HepG2 (cell line): ENCODE measurements at places on chromosomes 11 and 22. TPM values are rescaled to one million over a fixed set of nuclear protein-coding genes. Genes with fewer than 3 reads are reported as not detected.
A peak's percentile ranks its signal among the peaks of the same experiment; 100 is the strongest.

The H19 gene
- 1.3 and 2.4 TPM in 2 replicates for polyA plus RNA-seq

DNA sequence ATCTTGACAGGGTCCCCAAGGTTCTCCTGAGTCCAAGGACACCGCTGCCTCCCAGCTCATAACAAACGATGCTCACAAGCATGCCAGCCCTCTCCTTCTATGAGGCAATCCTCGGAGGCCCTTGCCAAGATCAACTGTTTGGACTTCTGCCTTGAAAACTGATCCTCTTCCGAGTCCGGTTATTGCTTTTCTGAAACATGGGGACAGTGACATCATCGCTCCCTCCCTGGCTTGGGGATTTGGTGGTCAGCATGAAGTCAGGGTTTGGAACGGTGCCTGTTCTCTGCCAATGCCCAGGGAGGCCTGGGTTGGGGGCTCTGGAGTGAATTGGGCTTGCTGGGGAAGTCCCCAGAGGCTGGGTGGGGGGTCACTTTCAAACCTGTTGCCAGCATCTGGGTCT is 149.3 kb downstream of the FBXO7 start:
- no peaks in the 10 kb centered on the region for H3K27me3 ChIP-seq
- no peaks in the 10 kb centered on the region for H3K36me3 ChIP-seq
- no peak overlapping the region for H3K27ac ChIP-seq
- peaks cover 99% of the 10 kb centered on the region for H3K4me1 ChIP-seq

- no peaks in the 10 kb centered on the region for H3K4me1 ChIP-seq
- 0 out of 3 replicates have a peak, but pooled peaks cover 14% of the 10 kb centered on the region for H3K36me3 ChIP-seq
- H3K27me3 ChIP-seq = peaks cover 28% of the 10 kb centered on the region
- DNase-seq = peak; percentile 23
- no peak overlapping the region for H3K27ac ChIP-seq
These were observed 10.2 kb upstream of the POU2F3 start for GRCh38 chr11:120229451-120230424.

DNA sequence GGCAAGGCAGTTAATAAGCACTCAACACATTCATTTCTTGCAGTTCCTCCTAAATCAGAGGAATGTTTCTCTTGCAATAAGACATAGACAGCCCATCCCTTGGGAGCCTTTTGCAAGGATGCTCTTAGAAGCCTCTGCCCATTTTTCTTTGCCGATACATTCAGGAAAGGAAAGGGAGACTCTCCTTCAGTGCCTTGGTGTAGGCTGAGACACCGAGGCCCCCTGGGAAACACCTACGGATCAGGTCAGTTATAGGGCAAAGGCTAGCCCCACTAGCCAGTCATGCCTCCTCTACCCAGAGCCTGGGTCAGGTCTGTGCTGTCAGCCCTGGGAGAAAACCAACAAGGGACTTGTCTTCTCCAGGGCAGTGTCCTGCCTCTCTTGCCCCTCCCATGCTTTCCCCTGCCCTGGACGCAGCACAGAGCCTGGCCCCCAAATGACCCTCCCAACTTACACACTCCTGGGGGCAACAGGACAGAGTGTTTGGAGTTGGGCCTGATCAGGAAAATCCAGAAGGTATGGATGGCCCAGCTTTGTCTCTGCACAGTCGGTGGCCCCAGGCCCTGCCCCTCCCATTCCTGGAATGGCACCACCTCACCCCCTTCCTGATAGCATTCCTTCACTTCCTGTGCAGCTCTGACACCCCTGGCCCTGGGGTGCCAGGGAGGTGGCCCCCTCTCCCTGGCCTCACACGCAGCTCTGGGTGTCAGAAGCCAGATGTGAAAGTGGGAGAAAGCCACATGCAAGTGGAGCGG is 18.3 kb downstream of the ANKK1 start:
- no peaks in the 10 kb centered on the region for H3K36me3 ChIP-seq
- H3K4me3 ChIP-seq = no peak overlapping the region
- peaks cover 35% of the 10 kb centered on the region; the same call in 1 of the 3 replicates for H3K27me3 ChIP-seq
- H3K27ac ChIP-seq = no peak overlapping the region
- no peak for DNase-seq
- H3K4me1 ChIP-seq = no peaks in the 10 kb centered on the region

GRCh38 chr11:116061322-116061721 is 557.1 kb upstream of the CADM1 start:
- H3K4me3 ChIP-seq = no peak overlapping the region
- H3K27me3 ChIP-seq = peaks cover 14% of the 10 kb centered on the region; the same call in 1 of the 3 replicates
- no peaks in the 10 kb centered on the region for H3K36me3 ChIP-seq
- no peaks in the 10 kb centered on the region for H3K4me1 ChIP-seq
- no peak for DNase-seq

The TSPAN4 gene
- polyA plus RNA-seq = 68.3 and 88.5 TPM in 2 replicates

- DNase-seq = no peak
- peaks cover 5% of the 10 kb centered on the region; the same call in 1 of the 2 replicates for H3K27me3 ChIP-seq
These were observed 97.5 kb upstream of the PRR5 start for GRCh38 chr22:44604455-44604854.

DNA sequence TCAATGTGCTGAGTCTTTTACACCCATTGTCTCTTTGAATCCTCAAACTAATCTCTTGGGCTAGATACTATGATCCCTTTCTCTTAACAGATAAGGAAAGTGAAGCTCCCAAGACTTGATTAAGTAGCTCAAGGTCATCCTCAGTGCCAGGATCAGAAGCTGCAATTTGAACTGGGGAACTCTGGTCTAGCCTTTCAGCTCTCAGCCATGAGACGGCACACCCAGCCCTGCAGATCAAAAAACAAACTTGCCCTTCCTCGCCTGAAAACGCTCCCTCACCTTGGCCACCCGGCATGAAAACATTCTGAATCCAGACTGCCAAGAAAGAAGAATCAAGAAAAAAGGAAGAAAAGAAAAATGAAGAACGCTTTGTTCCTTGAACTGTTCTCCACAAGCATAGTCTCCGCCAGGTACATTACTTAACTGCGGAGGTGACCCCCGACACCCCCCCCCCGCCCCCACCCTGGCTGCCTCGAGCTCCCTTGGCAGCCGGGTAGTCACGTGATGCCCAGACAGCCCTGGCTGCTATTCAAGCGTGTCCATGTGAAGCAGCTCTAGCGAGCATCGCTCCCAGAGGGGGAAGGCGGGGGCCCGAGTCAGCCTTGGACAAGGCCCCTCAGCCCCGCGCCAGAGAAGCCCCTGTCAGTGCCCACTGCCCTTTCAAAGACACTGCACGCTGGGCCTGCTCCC is 451.2 kb downstream of the MIAT start:
- no peak overlapping the region for H3K4me3 ChIP-seq
- no peak for DNase-seq
- no peak overlapping the region for H3K27ac ChIP-seq
- H3K4me1 ChIP-seq = peaks cover 14% of the 10 kb centered on the region
- H3K36me3 ChIP-seq = no peaks in the 10 kb centered on the region

- H3K27me3 ChIP-seq = peaks cover 53% of the 10 kb centered on the region; the same call in 2 of the 3 replicates
- H3K36me3 ChIP-seq = no peaks in the 10 kb centered on the region
- H3K4me3 ChIP-seq = no peak within 1 kb of the TSS
- H3K4me1 ChIP-seq = peaks cover 15% of the 10 kb centered on the region
- no peak for DNase-seq
- H3K27ac ChIP-seq = no peak within 1 kb of the TSS
These were observed at the start of gene LRRC32 for GRCh38 chr11:76670485-76671236. Gene LRRC32, minus strand, starts transcription at chr11:76670747. Its CDS starts 4,793 bp downstream, at chr11:76665954.

- no peak for DNase-seq
- H3K4me1 ChIP-seq = no peaks in the 10 kb centered on the region
- no peaks in the 10 kb centered on the region for H3K27me3 ChIP-seq
- no peaks in the 10 kb centered on the region for H3K36me3 ChIP-seq
These were observed 79.7 kb upstream of the SLC5A12 start for GRCh38 chr11:26801601-26802000.

- H3K27me3 ChIP-seq = peaks cover 21% of the 10 kb centered on the region
- H3K36me3 ChIP-seq = no peaks in the 10 kb centered on the region
- H3K4me1 ChIP-seq = no peaks in the 10 kb centered on the region
- no peak overlapping the region for H3K27ac ChIP-seq
- no peak overlapping the region for H3K4me3 ChIP-seq
- DNase-seq = peak; percentile 35
These were observed 13.2 kb upstream of the SCGB1D1 start for GRCh38 chr11:62176766-62177165.

GRCh38 chr11:132310390-132311375 is 940.3 kb downstream of the NTM start:
- no peak for DNase-seq
- no peak overlapping the region for H3K27ac ChIP-seq
- H3K4me1 ChIP-seq = no peaks in the 10 kb centered on the region
- H3K4me3 ChIP-seq = no peak overlapping the region
- H3K27me3 ChIP-seq = no peaks in the 10 kb centered on the region; the same call in 1 of the 2 replicates

The ESAM gene
- 6.3 and 6.8 TPM in 2 replicates for polyA plus RNA-seq

- DNase-seq = no peak
- H3K4me3 ChIP-seq = no peak overlapping the region
- no peaks in the 10 kb centered on the region for H3K36me3 ChIP-seq
- no peak overlapping the region for H3K27ac ChIP-seq
These were observed 7.1 kb downstream of the NRXN2 start for GRCh38 chr11:64715756-64716472.

The CALCA gene
- polyA plus RNA-seq = not detected in 2 replicates

GRCh38 chr22:26106412-26106811 is 62.9 kb upstream of the SEZ6L start:
- H3K27ac ChIP-seq = no peak overlapping the region
- DNase-seq = no peak
- H3K27me3 ChIP-seq = no peaks in the 10 kb centered on the region
- no peaks in the 10 kb centered on the region for H3K36me3 ChIP-seq
- H3K4me3 ChIP-seq = no peak overlapping the region

- no peak overlapping the region for H3K27ac ChIP-seq
- no peaks in the 10 kb centered on the region for H3K4me1 ChIP-seq
- DNase-seq = no peak
- H3K36me3 ChIP-seq = no peaks in the 10 kb centered on the region
These were observed 46.4 kb upstream of the HORMAD2 start for GRCh38 chr22:30033901-30034300.

The TMEM45B gene
- 181 and 248 TPM in 2 replicates for polyA plus RNA-seq

The MRGPRX3 gene
- polyA plus RNA-seq = 0.51 and 0.53 TPM in 2 replicates

The TTC38 gene
- 101 and 112 TPM in 2 replicates for polyA plus RNA-seq

DNA sequence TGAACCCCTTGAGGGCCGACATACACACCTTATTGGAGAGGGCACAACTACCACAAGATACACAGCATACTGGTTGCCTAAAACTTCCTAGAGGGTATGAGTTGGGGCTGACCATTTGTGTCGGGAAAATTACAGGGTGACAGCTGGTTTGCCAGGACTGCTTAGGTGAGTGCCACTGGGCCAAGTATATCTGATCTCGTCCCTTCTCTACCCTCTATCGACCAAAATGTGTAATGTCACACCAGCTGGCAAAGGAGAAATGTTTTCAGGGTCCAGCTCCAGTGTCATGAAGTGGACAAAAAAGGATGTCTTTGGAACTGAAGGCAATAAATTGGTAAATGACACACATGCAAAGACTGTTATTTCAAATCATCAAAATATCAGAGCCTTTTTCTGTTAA is 126.1 kb downstream of the PGR start:
- H3K27me3 ChIP-seq = no peaks in the 10 kb centered on the region
- no peak overlapping the region for H3K27ac ChIP-seq
- peak; percentile 9 for DNase-seq

- no peaks in the 10 kb centered on the region for H3K36me3 ChIP-seq
- H3K4me1 ChIP-seq = no peaks in the 10 kb centered on the region
- H3K27me3 ChIP-seq = no peaks in the 10 kb centered on the region
- H3K27ac ChIP-seq = no peak overlapping the region
- no peak overlapping the region for H3K4me3 ChIP-seq
These were observed 494.1 kb downstream of the DLG2 start for GRCh38 chr11:85132851-85133585.

DNA sequence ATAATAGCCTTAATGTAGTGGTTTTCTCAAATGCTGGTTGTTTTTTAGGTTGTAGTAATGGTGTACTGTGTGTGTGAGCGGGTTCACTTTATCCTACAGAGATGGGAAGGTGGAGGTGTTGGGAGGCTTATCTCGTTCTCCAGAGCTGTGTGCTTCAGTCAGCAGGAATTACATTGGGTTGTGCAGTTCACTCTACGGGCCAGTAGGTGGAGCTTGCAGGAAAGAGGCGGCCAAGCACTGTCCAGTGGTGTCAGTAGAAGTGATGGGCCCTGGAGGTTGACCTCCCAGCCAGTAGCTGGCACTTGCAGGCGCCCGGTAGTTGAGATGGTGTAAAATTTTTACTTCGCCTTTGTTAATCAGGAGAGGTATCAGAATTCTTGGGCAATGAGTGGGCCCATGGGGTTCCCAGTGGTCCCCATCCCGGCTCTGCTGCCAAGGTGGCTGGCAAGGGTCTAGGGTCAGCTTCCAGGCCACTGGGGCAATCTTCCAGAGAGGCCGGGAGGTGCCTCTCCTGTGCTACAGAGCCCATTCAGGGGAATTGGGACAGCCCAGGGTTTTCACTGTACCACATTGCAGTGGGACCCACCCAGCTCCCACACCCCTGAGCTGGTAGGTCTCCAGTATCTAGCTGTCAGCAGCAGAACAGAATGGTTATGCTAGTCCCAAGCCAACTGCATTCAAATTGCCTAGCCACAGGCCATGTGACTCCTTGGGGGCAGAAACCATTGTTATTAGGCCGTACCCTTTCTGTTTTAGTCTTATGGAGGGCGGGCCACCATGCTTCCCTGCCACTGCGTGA is 43.9 kb downstream of the BIRC2 start:
- H3K27ac ChIP-seq = no peak overlapping the region
- peaks cover 8% of the 10 kb centered on the region; the same call in 2 of the 3 replicates for H3K36me3 ChIP-seq
- no peaks in the 10 kb centered on the region; the same call in 1 of the 2 replicates for H3K4me1 ChIP-seq
- H3K27me3 ChIP-seq = no peaks in the 10 kb centered on the region
- peak; percentile 70 for DNase-seq

GRCh38 chr11:43278193-43278956 is 33.4 kb upstream of the API5 start:
- H3K4me3 ChIP-seq = no peak overlapping the region
- peaks cover 6% of the 10 kb centered on the region; the same call in 1 of the 2 replicates for H3K4me1 ChIP-seq
- H3K27me3 ChIP-seq = peaks cover 2% of the 10 kb centered on the region; the same call in 1 of the 3 replicates
- peak; percentile 54 for DNase-seq

The SLCO2B1 gene
- polyA plus RNA-seq = 19.8 and 29.6 TPM in 2 replicates

DNA sequence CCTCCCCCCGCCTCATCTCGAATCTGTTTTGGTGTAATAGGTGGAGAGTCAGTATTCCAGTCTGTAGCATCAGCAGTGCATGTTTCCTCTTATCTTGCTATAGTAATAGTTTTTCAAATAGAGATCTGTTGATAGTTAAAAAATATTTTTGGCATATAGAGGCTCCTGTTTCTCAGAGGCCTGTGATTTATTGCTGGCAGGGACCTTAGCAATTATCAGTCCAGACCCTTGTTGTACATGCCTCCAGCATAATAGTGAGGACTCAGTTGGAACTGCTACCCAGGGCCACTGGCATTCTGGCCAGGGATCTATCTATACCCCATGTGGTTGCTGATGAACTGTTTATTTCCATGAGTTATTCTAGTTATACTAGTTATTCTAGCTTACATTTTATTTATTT is 52.6 kb downstream of the SPECC1L start:
- no peak for DNase-seq
- H3K27ac ChIP-seq = no peak overlapping the region
- H3K36me3 ChIP-seq = peaks cover 16% of the 10 kb centered on the region
- H3K4me3 ChIP-seq = no peak overlapping the region
- peaks cover 26% of the 10 kb centered on the region for H3K4me1 ChIP-seq

GRCh38 chr11:127023991-127024390 is 23.4 kb upstream of the KIRREL3 start:
- no peaks in the 10 kb centered on the region for H3K27me3 ChIP-seq
- no peak overlapping the region for H3K27ac ChIP-seq
- H3K4me3 ChIP-seq = no peak overlapping the region

The GNAZ gene
- polyA plus RNA-seq = 11.4 and 16.2 TPM in 2 replicates

- H3K4me1 ChIP-seq = peaks cover 14% of the 10 kb centered on the region
- no peaks in the 10 kb centered on the region; the same call in 1 of the 2 replicates for H3K27me3 ChIP-seq
- H3K4me3 ChIP-seq = no peak overlapping the region
These were observed 10.4 kb upstream of the TUB start for GRCh38 chr11:8070417-8071115.
